Fibroblast of lung (primary cell): ENCODE measurements at places on chromosomes 16 and 17. TPM values are rescaled to one million over a fixed set of nuclear protein-coding genes. Genes with fewer than 3 reads are reported as not detected.
A peak's percentile ranks its signal among the peaks of the same experiment; 100 is the strongest.

DNA sequence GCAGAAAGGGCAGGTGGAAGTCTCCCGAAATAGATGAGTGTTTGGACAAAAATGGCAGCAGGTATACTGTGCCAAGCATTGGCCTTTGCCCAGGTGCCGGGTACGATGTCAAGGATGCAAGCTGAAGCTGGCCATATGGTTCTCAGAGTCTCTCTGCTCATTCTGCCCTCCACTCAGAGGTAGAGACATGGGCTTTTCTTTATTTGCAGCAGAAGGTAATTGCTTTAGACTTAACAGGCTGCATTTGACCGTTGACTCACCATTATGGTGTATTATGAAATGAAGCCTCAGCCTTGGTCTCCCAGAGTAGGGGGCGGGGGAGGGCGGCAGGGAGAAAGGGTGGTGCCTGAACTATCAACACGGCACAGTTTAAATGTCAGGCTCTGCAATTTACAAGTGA lies 969.1 kb upstream of the EEF2KMT start:
- no peak for DNase-seq

DNA sequence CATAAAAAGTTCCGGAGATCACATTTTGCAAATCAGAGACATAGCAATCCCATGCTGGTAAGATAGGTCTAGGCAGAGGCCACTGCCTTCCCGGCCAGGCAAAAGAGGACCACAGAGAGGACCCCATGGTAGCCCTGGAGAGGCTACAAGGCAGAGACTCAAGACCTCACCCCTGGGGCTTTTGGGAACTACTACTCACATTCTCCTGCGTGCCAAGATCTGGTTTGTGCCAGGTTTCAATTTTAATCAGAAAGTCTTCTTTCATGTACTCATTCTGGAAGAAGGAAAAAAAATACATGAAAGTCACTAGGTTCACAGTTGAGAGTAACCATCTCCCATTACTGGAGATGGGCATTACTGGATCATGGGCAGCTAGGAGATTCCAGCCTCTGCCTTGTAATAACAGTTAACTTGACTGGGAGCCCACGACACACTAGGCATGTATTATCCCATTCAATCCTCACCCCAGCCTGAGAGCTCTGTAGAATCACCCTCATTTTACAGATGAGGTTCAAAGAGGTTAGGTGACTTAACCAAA lies 21.2 kb downstream of the PITPNA start:
- DNase-seq = no peak

DNA sequence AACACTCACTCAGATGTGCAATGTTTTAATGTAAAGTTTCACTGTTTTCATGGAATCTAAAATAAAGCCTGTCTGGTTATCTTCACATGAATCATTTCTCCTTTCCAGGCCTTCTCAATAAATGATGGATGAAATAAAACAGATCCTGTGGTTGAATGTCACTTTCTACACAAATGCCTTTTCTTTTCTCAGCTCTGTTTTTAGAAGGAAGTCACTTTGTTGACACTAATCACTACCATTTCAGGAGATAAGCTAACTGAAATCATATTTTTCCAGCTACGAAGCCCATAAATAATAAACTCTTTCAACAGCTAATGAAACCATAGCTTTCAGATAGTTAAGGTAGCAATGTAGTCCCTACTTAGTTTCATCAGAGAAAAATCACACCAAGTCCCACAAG lies 17.9 kb downstream of the NME2 start:
- no peak for DNase-seq

GRCh38 chr16:67137605-67138004 lies 13.2 kb downstream of the B3GNT9 start:
- no peak for DNase-seq

- peak; percentile 31 for DNase-seq
Measured at GRCh38 chr17:70527364-70527888, 358.1 kb downstream of the KCNJ2 start.

GRCh38 chr17:7932483-7932891 lies 481 bp downstream of the CNTROB start:
- peak; percentile 29 for DNase-seq

MLST8 gene
- total RNA-seq = 16.8 and 22.3 TPM in 2 replicates

NETO2 gene
- 3.0 and 10.0 TPM in 2 replicates for total RNA-seq

C17orf67 gene
- total RNA-seq = 1.3 and 1.7 TPM in 2 replicates

ERN2 gene
- total RNA-seq = under 0.01 and 0.83 TPM in 2 replicates

SEPTIN12 gene
- total RNA-seq = not detected in 2 replicates

PRSS33 gene
- total RNA-seq = not detected in 2 replicates
